ENCODE measurements at places on chromosomes 6 and 20.
A peak's percentile ranks its signal among the peaks of the same experiment; 100 is the strongest.

- DNase-seq, result no peak
These were observed 144.1 kb upstream of the KCNK16 start for GRCh38 chr6:39466631-39467030.

DNA sequence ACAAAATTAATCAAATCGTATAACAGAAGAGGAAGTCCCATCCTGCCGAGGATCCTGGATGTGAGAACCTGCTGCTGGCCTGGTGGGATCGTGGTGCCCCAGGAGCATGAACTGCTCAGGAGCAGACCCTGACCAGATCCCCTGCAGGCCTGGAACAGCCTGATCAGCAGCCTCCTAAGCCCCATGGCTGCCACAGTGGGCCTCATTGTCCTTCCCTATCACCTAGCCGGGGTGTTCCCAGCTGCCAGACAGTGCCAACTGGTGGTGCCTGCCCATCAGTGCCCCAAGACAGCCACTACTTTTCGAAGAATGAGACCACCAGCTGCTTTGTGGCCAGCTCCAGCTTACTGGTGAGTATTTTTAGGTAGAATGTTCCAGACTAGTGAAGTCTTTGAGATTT lies 19.6 kb upstream of the MAS1L start:
- DNase-seq, result no peak

DNA sequence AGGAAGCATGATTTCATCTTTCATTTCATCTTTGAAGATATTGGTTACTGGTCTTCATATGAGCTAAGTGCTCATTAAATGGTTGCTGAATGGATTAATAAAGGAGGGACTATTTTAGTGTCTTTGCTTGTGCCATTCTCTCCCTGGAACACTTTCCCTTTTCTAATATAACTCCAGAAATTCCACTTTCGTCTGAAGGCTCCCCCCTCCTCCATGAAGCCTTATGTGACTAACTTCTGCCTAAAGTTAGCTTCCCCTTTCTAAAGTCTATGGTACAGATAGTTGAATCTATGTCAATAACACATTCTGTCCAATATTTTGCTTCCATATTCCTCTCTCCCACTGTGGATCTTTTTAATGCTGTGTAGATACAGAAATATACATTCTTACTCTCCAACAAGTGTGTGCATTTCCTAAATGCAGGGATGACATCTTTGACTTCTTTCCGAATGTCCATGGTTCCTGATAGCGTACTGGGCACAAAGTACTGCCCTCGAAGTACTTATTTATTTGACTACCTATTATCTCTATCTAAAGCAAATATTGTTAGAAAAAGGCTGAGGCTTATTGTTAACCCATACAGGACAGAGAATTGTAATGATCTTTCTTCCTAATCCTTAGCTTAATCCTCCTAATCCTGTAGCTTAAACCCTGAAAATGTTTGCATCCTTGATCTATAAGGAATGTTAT lies 84.7 kb upstream of the ELOVL5 start:
- DNase-seq, result no peak

GRCh38 chr6:118319416-118319815 lies 228.7 kb upstream of the PLN start:
- DNase-seq, result no peak

DNA sequence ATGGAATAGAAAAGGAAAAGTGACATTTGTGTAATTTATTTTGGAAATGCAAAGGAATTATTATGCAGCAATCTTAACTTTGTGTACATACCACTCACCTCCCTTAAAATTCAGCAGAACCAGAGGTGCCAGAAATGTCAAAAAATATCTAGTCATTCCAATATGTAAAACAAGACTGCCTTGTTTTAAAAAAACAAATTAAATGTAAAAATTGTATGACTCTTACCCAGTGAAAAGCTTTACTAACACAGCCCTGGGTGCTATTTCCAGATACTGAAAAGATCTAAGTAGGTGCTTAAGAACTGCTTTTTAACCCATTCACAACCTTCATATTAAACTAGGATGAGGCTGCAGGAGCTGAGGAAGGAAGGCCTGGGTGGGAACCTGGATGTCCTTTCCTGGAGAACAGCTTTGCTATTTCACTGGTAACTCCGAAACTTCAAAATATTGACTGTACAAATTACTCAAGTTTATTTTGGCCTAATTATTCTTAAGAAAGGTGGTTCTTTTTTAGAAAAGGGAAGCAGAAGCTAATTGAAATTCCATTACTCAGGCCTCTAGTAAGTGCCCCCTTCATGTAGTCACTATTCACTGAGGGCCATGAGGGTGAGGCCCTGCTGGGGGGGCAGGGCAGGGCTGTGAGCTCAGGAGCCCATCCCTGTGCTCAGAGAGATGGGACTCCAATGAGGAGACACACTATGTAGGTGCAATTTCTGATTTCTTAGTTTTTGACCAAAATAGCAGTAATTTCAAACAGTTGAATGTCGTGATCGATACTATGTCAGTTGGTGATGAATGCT lies 139.6 kb downstream of the MAP3K4 start:
- no peak for DNase-seq

GRCh38 chr6:46284475-46284874 lies 113.7 kb upstream of the ENPP5 start:
- no peak for DNase-seq

DNA sequence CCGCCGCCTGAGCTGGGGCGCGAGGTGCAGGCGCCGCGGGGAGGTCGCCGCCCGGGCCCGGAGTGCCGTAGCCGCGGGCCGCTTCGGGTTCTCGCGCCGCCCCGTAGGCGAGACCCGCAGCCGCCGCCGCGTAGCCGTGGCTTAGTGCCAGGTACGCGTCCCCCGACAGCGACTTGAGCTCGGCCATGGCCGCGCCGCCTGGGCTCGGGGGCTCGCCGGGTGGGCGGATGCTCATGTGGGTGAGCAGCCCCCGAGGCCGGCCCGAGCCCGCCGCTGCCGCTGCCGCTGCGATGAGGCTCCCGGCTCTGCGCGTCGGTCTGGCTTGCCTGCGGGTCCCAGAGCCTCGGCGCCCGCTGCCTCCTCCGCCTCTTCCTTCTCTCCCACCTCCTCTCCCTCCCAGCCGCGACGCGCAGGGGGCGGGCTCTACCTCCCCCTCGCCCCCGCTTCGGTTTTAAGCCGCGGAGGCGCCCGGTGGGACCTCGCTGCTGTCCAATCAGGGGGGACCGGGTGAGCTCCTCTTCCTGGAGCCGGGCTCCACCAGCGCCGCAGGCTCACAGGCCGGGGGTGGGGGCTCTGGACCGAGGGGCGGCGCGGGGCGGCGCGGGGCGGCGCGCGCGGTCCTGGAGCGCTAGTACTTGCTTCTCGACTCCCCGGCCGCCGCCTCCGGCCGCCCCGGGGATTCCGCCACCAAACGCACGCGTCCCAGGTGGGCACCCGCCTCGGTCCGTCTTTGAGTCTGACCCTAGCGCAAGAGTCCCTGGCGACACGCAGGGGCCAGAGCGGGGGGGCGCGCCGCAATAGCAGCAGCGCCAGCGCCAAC lies at the start of gene BHLHE23:
Gene BHLHE23 (minus strand): TSS at position 425 of the 820 bp plus-strand sequence. CDS start 190 bp downstream, at position 235.
- no peak for DNase-seq

GRCh38 chr20:32007787-32008616 lies 2.2 kb upstream of the CCM2L start:
- no peak for DNase-seq

GRCh38 chr6:45369870-45370269 lies 7.9 kb downstream of the SUPT3H start:
- no peak for DNase-seq

- no peak for DNase-seq
These were observed 47.5 kb downstream of the OPRM1 start for GRCh38 chr6:154086510-154086909.

DNA sequence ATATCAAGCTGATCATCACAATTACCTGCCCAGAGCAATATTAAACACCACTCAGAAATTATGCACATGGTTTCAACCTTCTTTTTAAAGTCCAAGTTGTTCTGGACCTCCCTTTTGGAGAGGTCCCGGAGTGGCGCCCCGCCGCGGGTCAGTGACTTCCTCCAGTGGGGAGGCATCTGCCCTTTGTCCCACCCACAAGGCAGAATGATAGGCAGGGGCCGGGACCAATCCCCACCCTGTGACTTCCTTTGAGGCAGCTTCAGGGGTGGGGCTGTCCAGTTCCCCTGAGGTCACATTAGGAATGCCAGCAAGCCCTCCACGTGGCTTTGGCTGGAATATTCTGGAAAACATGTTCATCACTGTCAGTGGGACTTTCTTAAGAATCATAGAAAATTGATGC lies 207.0 kb downstream of the ANKRD60 start:
- peak; percentile 43 for DNase-seq

DNA sequence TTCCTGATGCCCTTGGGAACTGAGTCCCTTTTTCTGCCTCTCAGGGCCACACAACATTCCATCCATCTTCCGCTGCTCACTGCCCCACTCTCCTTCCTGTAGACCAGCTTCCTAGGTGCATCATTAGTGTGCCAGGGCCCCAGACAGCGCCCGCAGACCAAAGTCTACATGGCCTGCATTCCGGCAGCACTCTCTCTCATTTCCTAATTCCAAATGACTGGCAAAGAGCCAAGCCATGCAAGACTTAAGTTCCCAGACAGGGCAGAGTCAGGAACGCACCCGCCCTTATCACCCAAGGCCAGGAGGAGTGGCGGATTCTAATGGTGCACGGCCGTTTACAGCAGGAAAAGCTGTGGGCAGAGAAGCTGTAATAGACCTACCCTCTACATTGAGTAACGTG lies 159.8 kb upstream of the ARID1B start:
- peak; percentile 26 for DNase-seq

GRCh38 chr20:61728786-61729770 lies 336.6 kb downstream of the TAF4 start:
- no peak for DNase-seq

DNA sequence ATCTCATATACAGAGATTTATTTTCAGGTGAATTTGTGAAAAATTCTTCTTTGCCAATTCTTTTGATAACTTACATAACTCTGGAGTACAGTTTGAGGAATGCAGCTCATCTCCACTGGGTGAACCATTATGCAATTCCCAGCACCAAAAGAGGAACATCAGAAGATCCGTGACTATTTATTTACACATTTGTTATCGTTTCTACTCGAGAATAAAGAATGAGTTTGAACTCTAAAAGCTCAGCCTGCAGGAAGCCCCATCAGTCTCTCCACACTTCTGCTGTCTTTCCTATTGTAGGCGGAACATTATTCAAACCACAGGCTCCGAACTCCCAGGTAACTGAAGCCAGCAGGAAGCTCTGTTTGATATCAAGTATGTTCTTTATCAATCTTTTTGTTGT lies 95.9 kb upstream of the IFNGR1 start:
- no peak for DNase-seq

DNA sequence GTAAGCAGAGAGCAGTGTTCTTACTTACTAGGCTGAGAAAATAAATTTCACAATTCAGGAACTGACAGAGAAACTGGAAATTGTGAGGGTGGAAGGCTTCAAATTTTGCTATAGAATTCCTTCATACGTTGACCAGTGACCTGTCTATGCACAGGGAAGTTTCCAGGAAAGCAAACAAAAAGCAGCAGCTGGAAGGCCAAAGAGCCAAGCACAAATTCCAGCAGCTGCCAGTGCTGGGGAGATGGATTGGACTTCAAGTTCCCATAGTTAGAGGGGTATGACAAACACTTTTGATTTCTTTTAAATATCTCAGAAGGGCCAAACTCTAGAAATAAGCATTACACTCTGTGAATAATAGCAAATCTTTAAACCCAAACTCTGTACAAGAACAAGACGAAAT lies 299.1 kb upstream of the KCNQ5 start:
- DNase-seq, result no peak

DNA sequence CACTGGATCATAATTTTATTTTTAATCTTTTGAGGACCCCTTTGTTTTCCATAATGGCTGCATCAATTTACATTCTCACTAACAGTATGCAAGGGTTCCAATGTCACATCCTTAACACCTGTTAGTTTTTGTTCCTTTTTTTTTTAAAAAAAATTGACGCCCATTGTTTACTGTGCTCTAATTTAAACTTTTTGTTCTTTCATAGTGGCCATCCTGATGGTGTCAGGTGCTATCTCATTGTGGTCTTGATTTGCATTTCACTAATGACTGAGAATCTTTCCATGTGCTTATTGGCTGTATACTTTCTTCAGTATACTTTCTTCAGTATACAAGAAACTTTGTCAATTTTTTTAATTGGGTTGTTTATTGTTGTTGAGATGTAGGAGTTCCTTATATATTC lies 347.0 kb downstream of the RNGTT start:
- DNase-seq, result no peak

GRCh38 chr6:157143171-157143889 lies 180.0 kb downstream of the TMEM242 start:
- DNase-seq, result peak; percentile 70

- no peak for DNase-seq
These were observed 10.9 kb upstream of the BMP5 start for GRCh38 chr6:55886185-55886836.

DNA sequence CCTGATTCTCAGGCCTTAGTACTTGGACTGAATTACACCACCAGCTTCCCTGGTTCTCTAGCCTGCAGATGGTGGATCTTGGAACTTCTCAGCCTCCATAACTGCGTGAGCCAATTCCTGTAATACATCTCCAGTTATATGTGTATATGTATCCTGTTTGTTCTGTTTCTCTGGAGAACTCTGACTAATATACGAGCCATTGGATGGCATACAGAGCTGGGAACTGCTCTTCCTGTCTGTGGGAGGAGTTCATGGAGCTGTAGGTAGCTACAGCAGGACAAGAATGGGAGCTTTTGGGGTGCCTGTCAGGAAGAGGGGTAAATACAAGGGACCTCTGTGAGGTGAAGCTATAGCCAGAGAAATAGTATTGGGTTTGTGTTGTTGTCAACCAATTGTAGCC lies 41.2 kb downstream of the TMEM14A start:
- DNase-seq, result no peak

- no peak for DNase-seq
These were observed 16.6 kb downstream of the SNRPC start for GRCh38 chr6:34773916-34774315.

- no peak for DNase-seq
These were observed 72.1 kb downstream of the SHPRH start for GRCh38 chr6:145892026-145892425.

DNA sequence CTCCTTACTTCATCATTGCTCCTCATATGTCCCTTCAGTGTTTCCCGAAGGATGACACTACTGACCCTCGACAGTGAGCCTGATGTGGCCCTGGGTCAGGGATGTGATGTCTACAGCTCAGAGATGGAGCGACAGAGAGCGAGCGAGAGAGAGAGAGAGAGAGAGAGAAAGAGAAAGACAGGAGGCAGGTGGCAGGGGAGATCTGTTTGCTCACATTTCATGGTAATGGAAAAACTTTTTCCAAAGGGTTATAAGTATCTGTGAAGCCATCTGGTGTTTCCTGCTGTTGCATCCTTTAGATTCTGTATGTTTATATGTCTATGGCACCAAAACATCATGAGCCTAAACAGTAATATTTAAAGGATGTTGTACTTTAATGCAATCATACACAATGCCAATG lies 77.2 kb downstream of the PPP1R3G start:
- no peak for DNase-seq

GRCh38 chr6:119526561-119527230 lies 177.1 kb upstream of the MAN1A1 start:
- DNase-seq, result no peak

DNA sequence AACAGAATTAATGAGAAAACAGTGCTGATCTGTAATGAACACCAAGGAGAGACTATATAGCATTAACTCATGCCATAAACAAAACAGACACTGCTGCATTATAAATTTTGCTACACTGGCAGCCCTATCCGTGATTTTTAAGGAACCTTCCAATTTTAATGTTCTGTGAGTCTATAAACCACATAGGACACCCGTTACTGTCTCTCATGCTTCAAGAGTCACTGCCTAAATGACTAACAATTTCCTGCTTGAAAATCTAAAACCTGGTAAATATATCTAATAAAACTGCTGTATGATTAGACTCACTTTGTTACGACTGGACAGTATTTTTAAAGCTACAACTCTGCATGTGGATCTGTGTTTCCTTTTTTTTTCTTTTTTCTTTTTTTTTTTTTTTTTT lies 8.7 kb downstream of the CHD6 start:
- DNase-seq, result no peak

All from BE2C (cell line).